Bronchus fibroblast of lung (primary cell): ENCODE measurements at places on chromosomes 3 and 15. TPM values are rescaled to one million over a fixed set of nuclear protein-coding genes. Genes with fewer than 3 reads are reported as not detected.

ZCWPW2 gene
- 0.34 and 0.74 TPM in 2 replicates for total RNA-seq

POU1F1 gene
- total RNA-seq: not detected in 2 replicates

PAK6 gene
- 3.5 TPM in 1 of 2 replicates, not detected in the other for total RNA-seq

PARP3 gene
- total RNA-seq: 11.4 and 12.5 TPM in 2 replicates

HMCES gene
- 24.5 and 29.1 TPM in 2 replicates for total RNA-seq

TMEM40 gene
- 0.34 TPM in 1 of 2 replicates, not detected in the other for total RNA-seq

TERC gene
- 92.2 and 99.0 TPM in 2 replicates for total RNA-seq

HPS3 gene
- total RNA-seq: 28.8 and 31.8 TPM in 2 replicates

ALDH1A2 gene
- 0.30 and 0.84 TPM in 2 replicates for total RNA-seq

MAGEL2 gene
- 0.45 and 0.84 TPM in 2 replicates for total RNA-seq

C2CD4A gene
- total RNA-seq: not detected in 2 replicates

DPPA2 gene
- not detected in 2 replicates for total RNA-seq

GOLGA6L1 gene
- not detected in 2 replicates for total RNA-seq

CD86 gene
- total RNA-seq: not detected in 2 replicates

CADPS gene
- 0.50 and 0.74 TPM in 2 replicates for total RNA-seq

SPINT1 gene
- 2.5 and 4.3 TPM in 2 replicates for total RNA-seq

DUOX2 gene
- not detected in 2 replicates for total RNA-seq

SLC15A2 gene
- total RNA-seq: 0.15 and 0.17 TPM in 2 replicates

DHX30 gene
- 55.0 and 58.9 TPM in 2 replicates for total RNA-seq
